ENCODE measurements at places on chromosomes 12 and 14.

- no peak for DNase-seq
Observed at GRCh38 chr14:92677087-92677668, 71.2 kb downstream of the LGMN start.

- no peak for DNase-seq
Observed at GRCh38 chr12:92334552-92334951, 188.9 kb upstream of the BTG1 start.

DNA sequence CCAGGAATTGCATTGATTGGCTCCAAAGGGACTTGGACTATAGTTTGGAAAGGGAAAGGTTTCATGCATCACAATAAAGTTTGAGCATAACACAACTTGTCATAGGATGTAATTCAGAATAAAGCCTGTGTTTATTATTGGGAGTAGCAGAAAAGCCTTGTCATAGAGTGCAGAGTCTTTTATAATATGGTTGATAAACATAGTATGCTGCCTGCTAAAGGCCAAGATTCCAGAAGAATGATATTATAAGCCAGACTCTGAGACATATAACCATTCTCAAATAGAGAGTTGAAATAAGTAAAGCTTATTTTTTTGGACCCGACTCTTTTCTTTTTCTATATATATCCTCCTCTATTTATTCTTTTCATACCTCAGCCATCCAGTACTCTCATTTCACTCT, 207.3 kb downstream of the LRIG3 start:
- no peak for DNase-seq

DNA sequence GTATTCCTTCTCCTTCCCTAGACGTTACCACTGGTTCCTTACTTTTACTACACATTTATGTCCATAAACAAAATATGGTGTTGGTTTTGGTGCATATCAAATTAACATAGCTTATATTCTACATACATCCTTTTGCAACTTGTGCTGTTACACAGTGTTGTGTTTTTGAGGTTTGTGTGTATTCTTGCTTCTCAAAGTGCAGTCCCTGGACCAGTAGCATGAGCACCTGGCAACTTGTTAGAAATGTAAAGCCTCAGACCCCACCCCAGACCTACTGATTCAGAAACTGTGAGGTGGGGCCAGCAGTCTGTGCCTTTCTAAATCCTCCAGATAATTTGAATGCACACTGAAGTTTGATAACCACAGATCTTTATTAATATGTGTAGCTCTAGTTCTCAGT, 65.9 kb downstream of the RNFT2 start:
- no peak for DNase-seq

DNA sequence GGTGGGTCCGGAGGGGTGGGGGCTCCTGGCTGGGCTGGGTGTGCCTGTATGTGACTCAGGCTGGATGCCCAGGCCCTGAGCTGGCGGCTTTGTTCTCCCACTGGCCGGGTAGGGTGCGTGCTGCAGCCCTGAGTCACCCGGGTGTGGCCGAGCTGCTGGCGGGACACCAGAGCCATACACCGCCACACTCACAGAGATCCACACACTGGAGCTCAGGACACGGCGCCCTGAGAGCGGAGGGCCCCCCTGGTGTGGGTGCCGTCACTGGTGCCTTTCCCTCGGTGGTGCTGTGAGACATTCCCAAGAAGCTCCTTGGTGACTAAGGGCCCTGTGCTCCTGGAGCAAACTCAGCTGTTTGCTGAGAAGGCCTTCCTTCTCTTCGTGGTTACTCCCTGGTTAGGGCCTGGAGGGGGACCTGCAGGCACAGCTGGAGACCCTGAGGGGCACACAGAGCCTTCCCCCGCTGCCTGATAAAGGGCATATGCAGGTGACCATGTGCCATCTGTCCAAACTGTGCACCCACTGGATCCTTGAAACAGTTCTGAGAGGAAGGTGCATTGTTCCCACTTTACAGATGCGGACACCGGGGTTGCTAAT, 44.3 kb downstream of the KRT80 start:
- DNase-seq = no peak

DNA sequence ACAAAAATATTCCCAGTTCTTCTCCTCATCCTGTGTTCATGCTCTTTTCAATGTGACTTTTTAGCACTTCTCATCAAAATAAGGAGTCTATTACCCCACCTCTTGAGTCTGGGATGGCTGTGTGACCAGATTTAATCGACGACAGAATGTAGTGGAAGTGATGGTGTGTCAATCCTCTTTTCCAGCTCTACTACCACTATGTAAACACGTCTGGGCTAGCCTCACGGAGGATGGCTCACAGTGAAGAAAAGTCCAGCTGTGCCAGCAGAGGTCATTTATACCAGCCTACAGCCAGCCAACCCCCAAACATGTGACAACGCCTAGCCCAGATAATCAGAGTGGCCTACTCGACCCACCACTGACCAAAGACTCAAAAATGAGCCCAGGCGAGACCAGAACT, 37.3 kb upstream of the FGF6 start:
- no peak for DNase-seq

- no peak for DNase-seq
Observed at GRCh38 chr14:95274874-95275273, 44.8 kb downstream of the CLMN start.

- DNase-seq = no peak
Observed at GRCh38 chr12:109112720-109113465, 3.5 kb upstream of the ACACB start.

DNA sequence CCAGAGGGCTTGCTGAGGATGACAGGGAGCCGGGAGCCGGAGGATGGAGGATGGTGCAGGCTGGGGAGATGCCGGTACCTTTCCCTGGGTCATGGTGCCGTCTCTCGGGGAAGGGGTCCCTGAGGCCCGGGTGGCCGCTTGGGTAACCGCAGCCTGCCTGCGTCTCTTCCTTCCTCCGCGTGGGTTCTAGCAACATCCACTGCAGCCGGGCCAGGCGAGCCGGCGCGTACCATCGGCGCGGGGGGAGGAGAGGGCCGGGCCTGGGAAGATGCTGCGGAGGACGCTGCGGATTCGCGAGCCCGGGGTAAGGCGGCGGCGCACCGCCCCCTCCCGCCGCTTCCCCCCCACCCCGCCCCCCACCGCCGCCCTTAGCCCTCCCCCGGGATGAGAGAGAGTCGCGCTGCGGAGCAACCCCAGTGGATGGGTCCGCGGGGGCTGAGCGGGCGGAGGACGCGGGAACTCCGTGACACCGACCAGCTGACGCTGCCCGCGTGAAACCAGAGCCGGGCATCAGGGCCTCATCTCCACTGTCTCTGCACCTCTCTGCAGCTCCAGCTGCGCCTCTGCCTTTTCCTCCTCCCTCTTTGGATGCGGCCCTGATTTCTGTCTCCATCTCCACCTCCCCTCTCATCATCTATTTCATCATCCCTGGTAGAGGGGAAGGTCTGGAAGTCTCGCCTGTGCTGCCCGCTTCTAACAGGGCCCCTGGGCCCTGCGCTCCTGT, at the start of gene FAIM2:
TSS of gene FAIM2 (minus strand) at position 201 of the 724 bp plus-strand sequence. CDS start at position 93, 108 bp downstream.
- peak; percentile 24 for DNase-seq

- DNase-seq = no peak
Observed at GRCh38 chr12:58877243-58877743, 43.0 kb downstream of the LRIG3 start.

DNA sequence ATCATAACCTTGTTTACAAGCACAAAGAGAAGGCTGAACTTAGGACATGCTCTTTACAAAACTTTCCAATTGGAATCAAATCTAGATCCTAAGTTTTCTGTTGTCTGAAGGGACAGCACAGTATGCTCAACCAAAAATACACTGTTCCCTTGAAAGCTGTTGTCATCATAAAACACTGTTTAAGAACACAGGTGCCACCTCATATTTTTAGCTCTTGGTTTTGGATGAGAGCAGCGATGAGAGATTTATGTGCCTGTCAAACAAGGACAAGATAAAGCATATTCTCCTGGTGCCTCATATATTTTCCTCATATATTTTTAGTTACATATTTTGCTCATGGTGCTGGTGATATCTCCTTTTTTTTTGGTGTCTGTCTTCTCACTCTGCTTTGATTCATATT, 788.4 kb downstream of the AACS start:
- DNase-seq = no peak

DNA sequence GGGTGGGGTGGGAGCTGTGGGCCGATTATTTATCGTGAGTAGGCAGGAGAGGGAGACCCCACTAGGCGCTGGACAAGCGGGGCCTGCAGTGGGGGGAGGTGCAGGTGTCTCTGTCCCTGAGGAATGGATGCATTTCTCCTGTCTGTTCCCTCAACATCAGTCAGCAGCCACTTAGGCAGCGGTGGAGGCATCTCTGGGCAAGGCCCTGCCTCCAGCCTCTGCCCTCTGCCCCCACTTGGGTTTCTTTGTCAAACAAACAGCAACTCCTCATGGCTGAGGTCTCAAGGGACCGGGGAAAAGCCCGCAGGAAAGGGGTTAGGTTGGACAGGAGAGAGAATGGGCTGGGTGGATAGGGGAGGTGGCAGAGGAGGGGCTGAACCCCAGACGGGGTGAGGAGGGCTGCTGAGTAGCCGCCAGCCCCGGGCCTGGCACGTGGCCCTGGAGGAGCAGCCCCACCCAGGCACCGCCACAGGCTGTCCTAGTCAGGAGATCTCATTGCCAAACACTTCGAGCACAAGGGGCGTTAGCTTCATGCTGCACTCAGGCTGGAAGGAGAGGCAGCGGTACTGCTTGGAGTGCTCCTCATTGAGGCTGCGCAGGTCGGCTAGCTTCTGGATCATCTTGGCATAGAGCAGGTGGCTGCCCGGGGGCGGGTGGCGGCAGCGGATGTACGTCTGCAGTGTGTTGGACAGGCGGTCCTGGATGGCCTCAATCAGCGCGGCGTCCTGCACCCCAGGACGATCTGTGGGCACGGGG, 24.7 kb upstream of the HDAC7 start:
- no peak for DNase-seq

GRCh38 chr14:51962711-51963110, 26.6 kb upstream of the RTRAF start:
- DNase-seq = no peak
